ENCODE measurements at places on chromosomes 16 and 17.

DNA sequence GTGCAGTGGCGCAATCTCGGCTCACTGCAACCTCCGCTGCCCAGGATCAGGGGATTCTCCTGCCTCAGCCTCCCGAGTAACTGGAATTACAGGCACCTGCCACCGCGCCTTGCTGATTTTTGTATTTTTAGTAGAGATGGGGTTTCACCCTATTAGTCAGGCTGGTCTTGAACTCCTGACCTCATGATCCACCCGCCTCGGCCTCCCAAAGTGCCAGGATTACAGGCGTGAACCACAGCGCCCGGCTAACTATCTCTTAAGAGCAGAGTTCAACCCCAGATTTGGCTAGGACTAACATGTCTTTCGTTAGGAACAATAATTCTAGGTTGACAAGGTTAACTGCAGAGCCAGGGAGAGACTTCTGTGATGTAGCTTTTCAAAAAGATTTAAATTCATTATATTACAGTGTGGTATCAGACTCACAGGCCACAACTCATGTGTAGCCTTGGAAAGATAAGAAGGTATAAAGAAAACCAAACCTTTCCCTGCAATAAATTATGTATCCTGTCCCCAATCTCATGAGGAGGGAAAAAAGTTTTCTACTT is 4.3 kb downstream of the CHTF8 start:
- DNase-seq, result no peak

DNA sequence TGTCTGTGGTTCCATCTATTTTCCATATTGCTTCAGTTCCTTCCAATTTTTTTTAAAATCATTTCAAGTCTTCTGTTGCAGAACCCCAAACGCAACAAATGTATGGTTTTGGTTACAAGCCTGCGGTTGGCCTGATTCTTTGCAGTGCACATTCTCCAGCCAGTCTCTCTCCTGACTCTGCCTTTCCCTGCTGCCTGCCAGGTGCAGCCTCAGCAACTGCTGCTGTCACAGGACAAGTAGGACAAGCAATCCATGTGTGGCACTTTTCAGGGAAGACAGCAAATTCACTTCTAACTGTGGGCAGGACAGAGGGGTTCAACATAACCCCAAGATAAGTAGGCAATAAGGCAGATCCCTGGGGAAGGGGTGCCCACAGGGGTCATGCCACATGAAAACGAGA is 24.2 kb downstream of the EMP2 start:
- no peak for DNase-seq

- no peak for DNase-seq
These were observed 57.4 kb upstream of the TEKT3 start for GRCh38 chr17:15398736-15399331.

DNA sequence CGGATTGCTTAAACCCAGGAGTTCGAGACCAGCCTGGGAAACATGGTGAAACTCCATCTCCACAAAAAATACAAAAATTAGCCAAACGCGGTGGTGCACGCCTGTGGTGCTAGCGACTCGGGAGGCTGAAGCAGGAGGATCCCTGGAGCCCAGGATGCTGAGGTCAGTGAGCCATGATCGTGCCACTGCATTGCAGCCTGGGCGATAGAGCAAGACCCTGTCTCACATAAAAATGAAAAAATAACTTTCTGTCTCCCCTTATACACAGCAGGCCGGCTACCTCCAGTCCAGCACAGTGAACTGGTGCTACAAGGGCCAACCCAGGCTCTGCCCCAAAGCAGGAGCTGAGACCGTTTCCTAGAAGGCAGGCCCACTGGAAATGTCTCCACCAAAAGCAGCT is 59.7 kb downstream of the YWHAE start:
- DNase-seq, result no peak

DNA sequence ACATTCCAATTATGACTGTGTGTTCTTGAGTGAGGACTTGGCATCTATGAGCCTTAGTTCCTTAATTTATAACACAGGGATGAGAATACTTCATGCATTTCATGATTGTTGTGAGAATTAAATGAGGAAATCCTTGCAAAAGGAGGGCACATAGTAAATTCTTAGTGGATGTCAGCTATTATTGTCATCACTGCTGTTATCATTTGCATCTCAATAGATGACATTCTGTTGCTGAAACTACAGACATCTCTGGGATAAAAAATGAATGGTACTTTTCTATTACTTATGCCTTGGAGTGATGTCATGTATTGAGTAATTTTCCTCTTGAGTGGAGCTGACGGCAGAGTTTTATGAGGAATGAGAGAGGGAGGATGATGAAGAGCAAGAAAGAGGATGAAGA is 184.4 kb upstream of the CDH11 start:
- DNase-seq, result no peak

- DNase-seq, result peak; percentile 17
These were observed 78.0 kb upstream of the ZNF750 start for GRCh38 chr17:82917699-82918345.

DNA sequence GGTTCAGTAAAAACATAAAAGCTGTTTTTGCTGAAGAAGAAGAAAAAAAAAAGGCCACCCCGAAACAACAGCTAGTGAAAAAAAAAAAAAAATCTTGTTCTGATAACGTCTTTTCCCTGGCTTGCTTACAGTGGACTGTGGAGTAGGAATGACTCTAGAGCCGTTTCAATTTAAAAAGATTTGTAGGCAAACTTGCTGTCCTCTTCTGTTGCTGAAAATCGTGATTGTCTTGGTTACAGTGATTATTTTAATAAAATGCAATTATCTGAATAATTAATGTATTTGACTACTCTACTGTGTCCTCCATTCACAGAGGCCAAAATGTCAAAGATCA is 190.6 kb upstream of the TBX2 start:
- no peak for DNase-seq

GRCh38 chr16:13036600-13036999 is 135.2 kb downstream of the SHISA9 start:
- no peak for DNase-seq

Data from CD4-positive, alpha-beta T cell treated with Interleukin-2 at 100 ng/mL for 4 hours (primary cell).